ENCODE measurements at places on chromosomes 2 and 18.

GRCh38 chr2:181306785-181307184, 150.4 kb upstream of the ITGA4 start:
- no peak for DNase-seq

- DNase-seq = no peak
Observed at GRCh38 chr18:38307914-38308313, 742.3 kb upstream of the CELF4 start.

- DNase-seq = no peak
Observed at GRCh38 chr2:28648147-28648546, 103.5 kb upstream of the PPP1CB start.

- peak; percentile 21 for DNase-seq
Observed at GRCh38 chr2:210226223-210226622, 976 bp upstream of the ACADL start.

DNA sequence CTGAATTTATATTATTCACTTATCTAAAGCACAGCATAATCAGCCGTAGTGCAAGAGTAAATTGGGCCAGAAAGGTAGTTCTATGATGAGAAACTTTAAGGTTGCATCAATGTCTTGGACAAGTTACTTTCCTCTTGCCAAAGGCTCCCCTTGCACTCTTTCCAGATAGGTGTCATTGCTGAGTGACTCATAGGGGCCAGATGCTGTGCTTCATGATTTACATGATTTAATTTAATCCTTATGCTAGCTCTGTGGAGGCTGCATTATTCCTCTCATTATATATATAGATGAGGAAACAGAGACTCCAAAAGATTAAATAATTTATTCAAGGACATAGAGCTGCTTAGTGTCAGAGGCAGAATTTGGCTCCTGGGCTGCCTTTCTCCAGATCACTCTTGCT, 5.0 kb downstream of the CFAP221 start:
- peak; percentile 12 for DNase-seq

GRCh38 chr2:99150706-99151105, 4.0 kb downstream of the TSGA10 start:
- no peak for DNase-seq

GRCh38 chr2:139369423-139370409, 589.5 kb upstream of the NXPH2 start:
- no peak for DNase-seq

DNA sequence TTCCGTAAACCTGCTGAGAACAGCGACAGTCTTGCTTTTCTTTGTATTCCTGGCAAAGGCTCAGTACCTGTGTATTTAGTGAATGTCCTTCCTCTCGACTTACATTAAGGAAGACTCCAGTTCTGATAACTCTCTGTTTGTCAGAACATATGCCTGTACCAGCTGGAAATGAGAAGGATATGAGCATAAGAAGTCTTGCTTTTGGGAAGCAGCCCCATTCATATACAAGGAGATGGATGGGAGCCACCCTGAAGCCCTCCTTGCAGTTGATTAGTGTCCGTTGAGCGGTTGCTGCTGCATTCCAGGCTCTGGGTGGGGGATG, 59.8 kb downstream of the SH3BP4 start:
- no peak for DNase-seq

GRCh38 chr2:127422559-127423477, 4.6 kb downstream of the PROC start:
- DNase-seq = no peak

- no peak for DNase-seq
Observed at GRCh38 chr2:88027697-88028389, 11.5 kb upstream of the RNU2-63P start.

GRCh38 chr2:176934869-176935415, 277.7 kb upstream of the HNRNPA3 start:
- DNase-seq = no peak

DNA sequence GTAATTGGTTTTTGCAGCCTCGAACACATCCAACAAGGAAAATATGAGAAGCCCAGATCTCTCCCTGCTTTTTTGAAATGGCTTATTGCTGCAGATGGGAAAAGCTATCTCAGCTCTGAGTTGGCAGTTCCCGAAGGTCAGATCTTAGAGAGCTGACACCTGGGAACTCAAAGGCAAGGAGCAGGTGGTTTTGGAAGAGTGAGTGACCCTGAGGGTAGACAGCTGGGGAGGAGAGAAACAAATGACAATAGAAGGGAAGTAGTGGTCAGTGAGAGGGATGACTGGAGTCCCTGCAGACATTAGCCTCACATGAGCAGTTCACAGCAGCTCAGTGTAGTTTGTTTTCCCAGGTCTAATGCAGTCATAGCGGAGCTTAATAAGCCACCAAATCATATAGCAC, 317.9 kb downstream of the STK39 start:
- no peak for DNase-seq

DNA sequence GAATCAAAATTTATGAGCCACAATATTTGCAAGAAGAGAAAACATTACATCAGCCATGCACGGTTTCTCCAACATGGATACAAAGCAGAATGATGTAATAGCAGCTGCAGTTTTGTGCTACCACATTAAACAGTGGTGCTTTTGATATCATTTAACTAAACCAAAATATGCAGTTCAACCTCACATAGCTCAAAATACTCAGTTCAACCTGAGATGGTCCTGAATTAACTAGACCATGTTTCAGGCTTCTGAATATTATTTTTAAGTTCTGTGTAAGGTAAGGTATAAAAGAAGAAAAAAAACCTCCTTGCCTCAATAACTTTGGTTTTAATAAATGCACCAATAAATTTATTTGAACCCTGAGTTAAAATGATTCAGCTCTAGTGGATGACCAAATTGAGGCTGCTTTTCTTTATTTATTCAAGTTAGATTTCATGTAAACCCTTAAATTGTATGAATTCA, 18.8 kb upstream of the TSPYL6 start:
- DNase-seq = no peak

- DNase-seq = no peak
Observed at GRCh38 chr2:19419211-19419880, 60.9 kb upstream of the OSR1 start.

- no peak for DNase-seq
Observed at GRCh38 chr2:6973895-6974545, 56.8 kb downstream of the RNF144A start.

DNA sequence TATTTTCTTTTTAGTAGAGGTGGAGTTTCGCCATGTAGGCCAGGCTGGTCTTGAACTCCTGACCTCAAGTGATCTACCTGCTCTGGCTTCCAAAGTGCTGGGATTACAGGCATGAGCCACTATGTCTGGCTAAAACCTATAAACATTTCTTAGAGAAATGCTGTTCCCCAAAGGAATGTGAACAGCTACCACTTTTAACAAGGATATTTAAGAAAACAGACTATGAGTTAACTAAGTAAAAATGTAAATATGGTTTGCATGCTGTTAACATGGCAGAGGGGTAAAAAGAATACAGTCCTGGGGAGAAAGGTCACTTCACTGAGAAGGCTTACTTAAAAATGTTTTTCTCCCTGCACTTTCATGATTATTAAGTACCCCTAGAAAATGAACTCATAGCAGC, 57.1 kb downstream of the SLC16A14 start:
- no peak for DNase-seq

- no peak for DNase-seq
Observed at GRCh38 chr18:34028324-34028723, 196.4 kb downstream of the NOL4 start.

GRCh38 chr2:170461889-170462288, 253.2 kb upstream of the SP5 start:
- DNase-seq = no peak

GRCh38 chr18:55314615-55315237, 273.3 kb downstream of the TCF4 start:
- no peak for DNase-seq

GRCh38 chr2:74756356-74756890, 77.5 kb upstream of the HK2 start:
- DNase-seq = no peak

GRCh38 chr2:102273619-102274211, 37.6 kb upstream of the IL1RL1 start:
- no peak for DNase-seq

DNA sequence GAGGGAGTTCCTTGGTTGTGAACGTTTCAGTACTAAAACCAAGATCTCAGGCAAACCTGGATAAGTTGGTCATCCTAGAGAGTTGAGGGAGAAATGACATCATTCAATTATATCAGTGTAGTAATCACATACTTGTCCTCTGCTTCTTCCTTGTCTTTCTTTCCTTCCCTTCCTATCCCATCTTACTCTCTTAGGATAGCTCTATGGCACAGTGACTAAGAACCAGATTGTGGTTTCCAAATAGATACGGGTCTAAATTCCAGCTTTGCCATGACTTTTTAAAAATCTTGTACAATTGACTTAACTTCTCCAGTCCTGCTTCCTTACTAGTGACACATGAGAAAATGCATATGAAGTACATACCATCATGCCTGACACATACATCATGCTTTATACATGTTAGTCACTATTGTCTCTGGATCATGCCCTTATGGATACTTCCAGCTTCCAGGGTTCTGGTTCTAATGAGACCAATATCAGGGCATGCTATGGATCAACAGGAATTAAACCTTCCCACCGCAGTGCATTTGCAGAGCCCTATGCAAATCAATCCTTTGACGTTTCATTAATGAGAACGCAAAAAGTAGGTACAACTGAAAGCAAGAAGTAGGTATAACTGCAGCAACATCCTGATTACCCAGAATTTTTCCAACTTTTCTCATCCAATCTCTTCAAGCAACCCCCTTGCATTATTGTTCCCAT, 168.0 kb upstream of the KLF7 start:
- DNase-seq = no peak

DNA sequence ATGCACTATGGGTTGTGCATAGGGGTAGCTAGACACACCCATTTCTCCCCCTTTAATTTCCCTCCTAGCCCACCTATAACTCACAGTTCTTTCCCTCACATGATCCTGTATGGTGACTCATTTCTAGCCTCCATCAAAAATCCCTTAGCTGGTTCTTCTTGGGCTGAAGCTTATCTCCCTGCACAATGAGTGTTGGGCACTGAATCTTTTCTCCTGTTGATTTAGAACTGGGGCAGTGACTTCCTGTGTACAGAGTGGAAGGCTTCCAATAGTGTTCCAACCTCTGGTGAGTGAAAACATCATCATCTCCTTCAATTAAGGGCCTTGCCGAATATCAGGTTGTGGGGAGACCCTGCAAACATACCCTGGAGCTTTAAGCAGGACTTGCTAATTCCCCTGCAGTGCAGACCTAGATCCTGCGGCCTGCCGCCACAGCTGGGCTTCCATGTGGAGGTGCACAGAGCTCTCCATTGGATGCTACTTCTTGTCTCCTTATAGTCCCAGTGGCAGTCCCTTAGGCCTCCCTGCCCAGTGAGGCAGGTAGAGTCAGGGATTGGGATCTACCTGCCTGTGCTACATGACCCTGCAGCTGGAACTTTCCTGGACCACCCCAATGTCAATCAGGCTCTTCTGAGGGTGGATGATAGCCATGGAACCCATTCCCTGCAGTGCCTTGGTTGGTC, 121.8 kb downstream of the PLB1 start:
- DNase-seq = no peak

- no peak for DNase-seq
Observed at GRCh38 chr18:75538727-75539126, 111.2 kb upstream of the SMIM21 start.

GRCh38 chr2:24012521-24013188, 2.8 kb downstream of the MFSD2B start:
- no peak for DNase-seq

- peak; percentile 35 for DNase-seq
Observed at GRCh38 chr2:188787658-188788240, 186.4 kb upstream of the COL3A1 start.

GRCh38 chr18:11741505-11742145, 52.6 kb downstream of the GNAL start:
- DNase-seq = peak; percentile 6

DNA sequence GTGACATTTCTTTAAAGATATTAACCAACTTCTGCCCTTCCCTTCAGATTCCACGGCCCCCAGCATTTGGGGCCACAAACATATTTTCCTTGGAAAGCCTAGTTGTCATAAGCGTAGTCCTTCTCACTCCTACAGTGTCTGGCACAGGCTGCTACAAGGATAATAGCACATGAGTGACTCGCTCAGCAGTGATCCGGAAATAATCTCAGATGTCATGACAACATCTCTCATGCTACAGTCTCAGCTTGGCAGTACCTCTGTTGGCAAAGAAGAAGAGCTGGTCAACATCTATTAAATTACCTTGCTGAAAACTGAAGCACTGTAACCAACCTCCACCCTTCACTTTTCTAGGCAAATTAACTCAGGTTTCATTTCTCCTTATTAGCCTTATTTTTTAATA, 351.7 kb downstream of the RAD51AP2 start:
- peak; percentile 55 for DNase-seq

DNA sequence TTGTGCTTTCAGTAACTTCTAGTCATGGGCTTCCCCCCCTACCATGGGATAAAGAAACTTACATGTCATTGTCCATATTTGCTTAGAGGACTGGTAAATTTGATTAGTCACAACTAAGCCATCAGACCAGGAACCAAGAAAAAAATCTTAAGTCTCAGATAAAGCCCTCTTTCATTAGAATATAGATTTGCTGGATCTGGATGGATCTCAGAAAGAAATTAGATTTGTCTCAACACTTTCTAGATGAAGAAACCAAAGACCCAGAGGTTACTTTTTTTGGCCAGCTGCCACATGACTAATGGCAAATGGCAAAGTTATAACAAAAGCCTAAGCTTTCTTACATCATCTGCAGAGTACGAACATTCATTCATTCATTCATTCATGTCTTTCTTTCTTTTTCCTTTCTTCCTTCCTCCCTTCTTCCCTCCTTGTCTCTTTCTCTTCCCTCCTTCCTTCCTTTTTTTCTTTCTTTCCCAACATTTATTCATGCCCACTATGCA, 60.2 kb downstream of the CDCA7 start:
- DNase-seq = peak; percentile 36

- DNase-seq = no peak
Observed at GRCh38 chr2:120220756-120221155, 2.4 kb downstream of the TMEM185B start.

DNA sequence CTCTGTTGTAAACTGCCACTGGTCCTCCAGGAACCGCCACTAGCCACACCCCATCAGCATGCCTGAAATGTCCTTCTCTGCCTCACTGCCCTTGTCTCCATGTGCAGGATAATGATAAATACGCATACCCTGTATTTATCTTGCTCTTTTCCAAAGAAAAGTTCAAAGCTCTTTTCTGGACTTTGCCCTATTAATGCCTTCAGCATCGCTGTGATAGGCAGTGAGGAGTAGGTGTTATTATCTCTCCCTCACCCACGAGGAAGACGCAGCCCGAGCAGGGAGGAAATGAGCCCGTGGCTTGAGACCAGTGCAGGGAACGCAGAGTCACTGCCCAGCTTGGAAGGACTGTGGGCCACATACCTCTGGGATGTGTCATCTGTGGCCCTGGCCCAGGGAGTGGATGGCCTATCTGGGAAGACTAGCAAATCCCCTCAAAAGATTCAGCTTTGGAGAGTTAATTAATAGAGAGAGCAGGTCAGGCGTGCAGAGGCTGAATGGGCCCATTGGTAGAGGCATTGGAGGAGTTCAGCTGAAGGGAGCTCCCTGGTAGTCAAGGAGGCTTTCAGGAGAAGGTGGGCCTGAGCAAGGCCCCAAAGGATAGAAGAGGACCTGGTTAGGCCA, 39.5 kb upstream of the MCFD2 start:
- DNase-seq = peak; percentile 91

Data from kidney glomerular epithelial cell (primary cell).